ENCODE measurements at places on chromosomes 7 and 10.

DNA sequence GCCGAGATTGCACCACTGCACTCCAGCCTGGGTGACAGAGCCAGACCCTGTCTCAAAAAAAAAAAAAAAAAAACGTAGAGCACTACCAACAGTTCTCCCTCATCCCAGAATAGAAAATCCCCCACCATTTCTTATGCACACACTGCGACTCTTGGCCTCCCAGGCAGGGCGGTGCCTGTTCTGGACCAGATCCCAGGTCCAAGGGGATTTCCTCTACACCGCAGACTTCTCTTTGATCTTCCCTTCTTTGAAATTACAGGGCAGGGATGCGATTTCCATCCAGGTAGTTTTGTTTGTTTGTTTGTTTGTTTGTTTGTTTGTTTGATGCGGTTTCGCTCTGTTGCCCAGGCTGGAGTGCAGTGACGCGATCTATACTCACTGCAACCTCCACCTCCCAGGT, 91.8 kb downstream of the SEPTIN14 start:
- DNase-seq: no peak

- no peak for DNase-seq
Observed at GRCh38 chr7:13106513-13106912, 419.1 kb downstream of the ARL4A start.

DNA sequence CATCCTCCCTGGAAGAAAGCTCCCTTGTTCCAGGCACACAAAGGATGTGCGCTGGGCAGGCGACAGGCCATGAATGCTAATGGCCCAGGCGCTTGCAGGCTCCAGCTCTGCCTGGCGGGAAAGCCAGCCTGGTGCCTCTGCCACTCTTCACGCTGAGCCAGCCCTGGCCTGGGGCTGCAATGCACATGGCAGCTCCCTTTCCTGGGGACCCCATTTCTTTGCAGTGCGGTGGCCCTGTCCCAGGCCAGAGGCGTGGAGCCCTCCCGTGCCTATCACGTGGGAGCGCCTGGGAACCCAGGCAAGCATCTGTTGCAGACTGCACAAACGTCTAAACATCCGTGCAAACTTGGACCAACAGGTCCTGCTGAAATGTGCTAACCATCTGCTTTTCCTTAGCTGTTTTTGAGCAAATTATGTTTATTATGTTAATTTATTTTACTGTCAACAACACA, 152.1 kb upstream of the LYZL2 start:
- no peak for DNase-seq

GRCh38 chr10:97780841-97781617, 9.2 kb upstream of the SFRP5 start:
- DNase-seq: no peak

- DNase-seq: no peak
Observed at GRCh38 chr7:3312583-3312982, 11.5 kb downstream of the SDK1 start.

DNA sequence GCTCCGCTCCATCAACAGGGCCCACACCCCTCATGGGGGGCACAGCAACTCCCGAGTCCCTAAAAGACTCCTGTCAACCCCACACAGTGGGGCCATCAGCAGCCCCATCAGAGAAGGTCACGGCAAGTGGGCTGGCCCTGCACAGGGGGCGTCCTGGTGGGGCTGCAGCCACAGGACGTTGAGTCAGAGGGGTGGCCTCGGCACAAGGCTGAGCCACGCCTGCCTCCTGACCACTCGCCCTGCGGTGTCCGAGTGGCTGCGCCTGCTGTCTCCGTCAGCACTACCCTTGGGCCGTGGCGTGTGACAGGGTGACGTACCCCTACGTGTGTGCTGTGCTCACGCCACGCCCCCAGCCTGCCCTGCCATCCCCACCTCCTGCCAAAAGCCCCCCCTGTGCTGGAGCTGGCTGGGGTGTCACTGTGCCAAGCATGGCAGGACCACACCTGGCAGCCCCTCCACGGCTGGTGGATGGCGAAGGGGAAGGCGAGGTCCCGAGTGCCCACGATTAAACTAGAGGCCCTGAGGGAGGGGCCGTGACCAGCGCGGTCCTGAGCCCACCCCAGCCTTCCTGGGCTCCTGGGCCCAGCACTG, 26.0 kb upstream of the NKX6-2 start:
- no peak for DNase-seq

GRCh38 chr10:124149189-124150042, 56.0 kb upstream of the CHST15 start:
- DNase-seq: no peak

DNA sequence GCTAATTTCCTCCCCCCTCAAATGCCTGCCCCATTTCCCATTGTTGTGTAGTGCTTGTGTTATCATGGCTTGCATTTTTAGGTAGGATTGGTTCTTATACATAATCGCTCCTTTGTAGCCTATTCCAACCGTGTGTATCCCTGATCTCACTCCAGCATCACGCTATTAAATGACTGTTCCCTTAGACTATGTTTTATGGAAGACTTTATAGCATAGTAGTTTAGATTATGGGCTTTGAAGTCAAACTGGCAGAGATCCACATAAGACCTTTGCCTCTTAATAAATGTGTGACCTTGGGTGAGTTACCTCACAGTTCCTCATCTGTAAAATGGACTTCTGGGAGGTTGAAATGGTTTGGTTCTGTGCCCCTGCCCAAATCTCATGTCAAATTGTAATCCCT, 5.4 kb upstream of the RABGEF1 start:
- no peak for DNase-seq

GRCh38 chr10:94115725-94116124, 122.0 kb downstream of the PLCE1 start:
- no peak for DNase-seq

DNA sequence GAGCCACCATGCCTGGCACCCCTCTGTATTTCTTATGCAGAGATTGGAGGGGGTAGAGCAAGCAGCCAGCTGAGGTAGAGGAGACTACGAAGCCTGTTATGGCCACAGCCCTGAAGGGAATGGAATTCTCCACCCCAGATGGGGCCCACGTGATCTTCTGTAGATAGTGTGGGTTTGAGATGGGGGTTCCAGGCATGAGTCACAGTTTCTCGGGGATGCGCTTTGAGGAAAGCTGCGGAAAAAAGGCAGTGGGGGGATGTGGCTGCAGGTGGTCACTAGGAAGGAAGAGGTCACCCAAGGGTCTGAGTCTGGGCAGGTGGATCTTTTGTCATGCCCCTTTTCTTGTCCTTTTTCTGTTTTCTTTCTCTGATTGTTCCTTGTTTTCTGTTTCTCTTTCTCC, 11.5 kb downstream of the FAM131B start:
- DNase-seq: no peak

DNA sequence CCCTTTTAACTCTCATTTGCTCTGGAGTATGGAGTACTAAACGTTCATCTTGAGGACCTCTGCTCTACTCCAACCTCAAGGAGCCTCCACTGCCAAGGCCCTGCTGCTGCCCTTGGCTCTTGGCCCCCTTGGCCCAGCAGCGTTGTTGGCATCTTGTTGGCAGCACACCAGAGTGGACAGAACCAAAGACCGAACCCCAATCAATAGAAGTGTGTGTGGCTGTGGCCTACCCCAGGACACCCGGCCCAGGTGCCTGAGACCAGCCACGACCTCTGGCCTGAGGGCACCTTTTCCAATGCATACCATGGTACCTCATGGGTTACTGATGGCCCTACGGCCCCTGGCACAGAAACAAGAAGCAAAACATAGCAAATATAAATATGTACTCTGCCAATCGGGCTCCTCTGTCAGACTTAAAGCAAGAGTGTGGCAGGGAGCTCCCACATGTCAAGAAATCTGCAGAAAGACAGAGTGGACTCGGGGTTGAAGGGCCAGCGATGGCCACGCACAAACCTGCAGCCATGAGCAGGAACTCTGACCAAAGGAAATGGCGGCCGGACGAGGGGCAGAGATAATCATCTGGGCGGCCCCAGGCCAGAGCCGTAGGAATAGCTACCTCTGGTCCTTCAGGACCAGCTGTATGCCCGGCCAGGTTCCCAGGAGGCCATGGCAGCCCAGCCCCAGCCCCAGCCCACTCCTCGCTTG, 2.9 kb downstream of the NPC1L1 start:
- no peak for DNase-seq

- no peak for DNase-seq
Observed at GRCh38 chr7:75688200-75689136, 50.3 kb downstream of the HIP1 start.

- DNase-seq: no peak
Observed at GRCh38 chr10:81863771-81864170, 11.2 kb upstream of the NRG3 start.

- DNase-seq: peak; percentile 17
Observed at GRCh38 chr7:1533255-1533546, 2.7 kb downstream of the MAFK start.

- DNase-seq: no peak
Observed at GRCh38 chr7:82506208-82506607, 62.6 kb upstream of the CACNA2D1 start.

DNA sequence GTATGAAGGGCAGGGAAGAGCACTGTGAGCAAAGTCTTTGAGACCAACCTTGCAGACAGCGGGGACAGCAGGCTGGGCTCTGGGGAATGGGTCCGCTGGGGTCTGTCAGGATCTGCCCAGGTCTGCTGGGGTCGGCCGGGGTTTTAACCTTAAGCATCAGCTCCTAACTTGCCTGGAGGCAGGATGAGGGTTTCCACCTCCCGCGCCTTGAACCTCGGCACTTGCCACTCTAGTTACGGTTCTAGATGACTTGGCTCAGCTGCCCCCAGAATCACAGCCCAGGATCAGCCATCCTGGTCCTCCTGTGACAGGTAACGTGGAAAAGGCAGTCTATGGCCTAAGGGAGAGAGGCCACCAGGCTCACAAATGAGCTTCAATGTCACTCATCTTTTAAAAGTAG, 50.4 kb upstream of the CACUL1 start:
- DNase-seq: no peak

All from activated CD4-positive, alpha-beta T cell treated with anti-CD3 and anti-CD28 coated beads, Interleukin-10, Interleukin-2, amounts not matched to agents 100 ng/mL and 50 ng/mL, durations not matched to agents 16 hours and 8 hours (primary cell).